ENCODE measurements at places on chromosomes 13 and 19.

DNA sequence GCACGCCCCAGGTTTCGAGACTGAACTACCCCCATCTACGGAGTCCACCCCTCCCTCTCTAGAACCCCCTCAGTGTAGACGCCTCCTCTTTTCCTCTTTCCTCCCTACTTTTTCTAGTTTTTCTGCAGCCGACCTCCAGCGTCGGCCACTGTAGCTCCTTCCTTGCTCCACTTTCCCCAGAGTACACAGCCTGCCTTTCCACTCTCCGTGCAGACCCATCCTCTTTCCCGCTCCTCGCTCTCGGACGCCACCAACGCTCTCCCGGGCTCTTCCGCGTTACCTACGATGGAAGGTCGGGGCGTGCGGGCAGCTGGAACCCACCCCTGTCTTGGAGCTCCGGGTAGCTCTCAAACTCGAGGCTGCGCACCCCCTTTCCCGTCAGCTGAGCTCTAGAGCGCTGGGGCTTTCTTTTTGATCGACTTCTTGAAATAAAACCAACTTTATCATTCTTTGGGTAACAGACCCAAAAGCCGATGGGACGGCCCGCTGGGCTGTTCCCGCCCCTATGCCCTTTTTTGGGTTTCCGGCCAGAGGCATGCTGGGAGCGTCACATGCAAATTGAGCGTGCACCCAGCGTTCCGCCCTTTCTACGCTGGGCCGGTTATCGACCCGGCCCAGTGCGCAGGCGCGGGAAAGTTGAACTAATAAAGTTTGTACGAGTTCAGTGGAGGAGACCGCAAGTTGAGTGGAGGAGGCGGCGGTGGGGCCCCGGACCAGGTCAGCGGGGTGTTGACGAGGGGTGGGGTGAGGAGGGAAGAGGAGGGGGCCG lies at the start of the genes BCL2L12 and IRF3:
Gene BCL2L12 (plus strand): TSS at position 583 of the 769 bp plus-strand sequence. CDS start 760 bp downstream, outside the sequence.
Gene IRF3 (minus strand): TSS at position 507 of the 769 bp plus-strand sequence. CDS start 1,019 bp downstream, outside the sequence.
- peak; percentile 53 for DNase-seq

GRCh38 chr13:41267106-41267505 lies 3.7 kb upstream of the MTRF1 start:
- no peak for DNase-seq

DNA sequence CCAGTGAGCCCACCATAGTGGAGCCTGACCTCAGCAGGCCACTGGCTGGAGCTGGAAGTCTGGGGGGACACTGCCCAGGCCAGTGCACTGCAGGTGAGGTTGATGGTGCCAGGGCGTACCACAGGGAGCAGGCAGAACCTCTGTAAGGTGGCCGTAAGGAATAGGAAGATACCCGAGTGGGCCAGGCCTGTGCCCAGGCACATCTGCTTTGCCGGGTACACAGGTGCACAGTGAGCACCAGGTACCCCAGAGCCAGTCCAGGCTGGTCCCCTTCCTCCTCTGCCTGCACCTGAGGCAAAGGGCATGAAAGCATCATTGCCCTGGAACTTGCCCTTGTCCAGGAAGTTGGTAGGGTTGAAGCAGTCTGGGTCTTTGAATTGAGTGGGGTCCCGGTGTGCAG lies 9.5 kb downstream of the EGLN2 start:
- no peak for DNase-seq

- DNase-seq: no peak
These were observed 8.3 kb downstream of the MAG start for GRCh38 chr19:35300339-35300649.

DNA sequence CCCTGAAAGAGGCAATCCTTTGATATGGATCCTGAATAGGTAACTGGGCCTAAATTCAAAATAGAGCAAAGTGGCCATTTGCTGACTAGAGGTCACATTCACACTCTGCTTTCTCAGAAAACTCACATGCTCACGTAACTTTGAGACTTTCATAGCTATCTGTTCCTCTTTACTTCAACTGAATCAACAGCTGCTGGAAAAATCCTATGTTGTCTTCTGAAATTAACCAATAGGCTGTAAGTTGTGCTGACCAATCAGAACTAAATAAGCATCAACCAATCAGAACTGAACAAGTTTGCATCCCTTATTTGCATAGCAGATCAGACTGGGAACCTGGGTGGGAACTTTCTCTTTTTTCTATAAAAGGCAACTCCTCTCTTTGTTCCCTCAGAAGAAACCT lies 24.0 kb upstream of the TBC1D4 start:
- DNase-seq: no peak

DNA sequence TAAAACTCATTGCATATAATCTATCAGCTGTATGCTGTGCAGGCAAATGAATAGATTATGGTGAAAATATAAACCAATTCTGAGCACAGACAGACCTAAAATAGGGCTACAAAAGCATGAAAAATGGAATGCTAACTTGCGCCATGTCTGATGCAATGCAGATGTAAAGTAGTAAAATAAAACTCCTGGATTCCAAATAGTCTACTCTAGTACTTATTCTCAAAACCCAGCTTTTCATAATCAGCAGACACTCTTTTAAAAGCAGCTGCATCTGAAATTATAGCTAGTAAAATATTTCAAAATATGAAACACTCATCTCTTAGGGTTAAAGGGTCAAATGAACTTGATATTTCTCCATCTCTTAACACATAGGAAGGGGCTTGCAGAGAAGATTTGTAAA lies 4.7 kb upstream of the POMP start:
- no peak for DNase-seq

DNA sequence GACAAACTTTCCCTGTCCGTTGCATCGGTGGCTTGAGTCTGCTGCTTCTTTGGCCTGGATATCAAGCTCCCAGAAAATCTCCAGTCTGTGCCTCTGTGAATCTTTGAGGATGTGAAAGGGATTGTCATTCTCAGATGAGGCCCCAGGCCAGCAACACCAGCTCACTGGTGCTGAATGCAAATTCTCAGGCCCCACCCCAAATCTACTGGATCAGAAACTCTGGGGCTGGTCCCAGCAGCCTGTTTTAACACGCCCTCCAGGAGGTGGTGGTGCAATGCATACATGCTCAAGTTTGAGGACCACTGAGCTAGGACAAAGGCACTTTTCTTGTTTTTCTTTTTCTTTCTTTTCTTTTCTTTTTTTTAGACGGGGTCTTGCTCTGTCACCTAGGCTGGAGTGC lies 23.6 kb downstream of the TNFSF11 start:
- DNase-seq: no peak

DNA sequence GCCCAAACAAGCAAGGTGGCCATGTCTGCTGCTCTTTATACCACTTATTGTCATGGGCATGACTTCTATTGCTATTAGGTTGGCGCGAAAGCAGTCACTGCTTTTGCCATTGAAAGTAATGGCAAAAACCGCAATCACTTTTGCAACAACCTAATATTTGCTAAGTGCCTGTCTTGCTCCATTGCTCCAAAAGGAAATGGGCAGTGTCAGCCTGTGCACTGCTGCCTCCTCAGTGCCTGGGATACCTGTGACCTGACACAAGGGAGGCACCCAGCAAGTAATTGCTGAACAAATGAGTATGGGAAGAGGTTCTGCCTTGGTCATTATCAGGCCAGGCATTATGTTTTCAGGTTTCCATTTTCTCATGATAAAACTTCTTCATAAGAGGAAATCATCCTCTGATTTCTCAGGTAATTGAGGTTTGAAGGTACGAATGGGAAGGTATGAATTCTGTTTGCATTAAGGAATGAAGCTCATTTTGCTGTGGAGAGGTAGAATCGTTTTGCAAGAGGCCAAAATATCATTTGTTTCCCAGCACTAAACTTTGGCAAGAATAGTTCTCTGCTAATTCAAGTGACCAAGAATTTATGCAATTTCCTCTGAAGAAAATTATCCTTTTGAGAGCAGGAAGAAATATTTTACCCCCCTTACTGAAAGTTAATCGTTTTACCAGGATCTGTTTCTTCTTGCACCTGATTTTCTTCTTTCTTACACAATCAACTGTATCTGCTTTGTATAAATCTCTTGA lies 128.4 kb upstream of the SPRY2 start:
- no peak for DNase-seq

- DNase-seq: no peak
These were observed at the start of gene TTC9B for GRCh38 chr19:40217934-40218890. TTC9B (minus strand) TSS chr19:40218384; CDS start chr19:40218381, 3 bp downstream.

DNA sequence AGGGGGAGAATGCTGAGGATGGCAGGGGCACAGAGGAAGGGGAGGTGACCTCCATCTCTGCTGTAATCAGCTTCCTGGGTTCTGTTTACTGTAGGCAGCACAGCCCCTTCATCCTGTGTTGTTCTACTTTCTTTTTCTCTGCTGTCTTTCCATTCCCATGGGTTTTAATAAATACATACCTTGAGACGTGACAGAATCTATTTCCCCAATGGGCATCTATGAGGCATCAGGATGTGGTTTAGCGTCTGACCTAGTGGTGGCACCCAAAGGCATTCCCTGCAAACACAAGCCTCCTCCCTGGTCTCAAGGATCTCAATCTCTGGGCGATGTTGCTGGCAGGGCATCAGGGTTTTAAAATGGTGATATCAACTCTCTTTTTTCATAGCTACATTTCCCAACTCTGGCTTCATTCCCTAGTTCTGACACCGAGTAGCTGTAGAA lies 60.8 kb downstream of the ALOX5AP start:
- DNase-seq: no peak

DNA sequence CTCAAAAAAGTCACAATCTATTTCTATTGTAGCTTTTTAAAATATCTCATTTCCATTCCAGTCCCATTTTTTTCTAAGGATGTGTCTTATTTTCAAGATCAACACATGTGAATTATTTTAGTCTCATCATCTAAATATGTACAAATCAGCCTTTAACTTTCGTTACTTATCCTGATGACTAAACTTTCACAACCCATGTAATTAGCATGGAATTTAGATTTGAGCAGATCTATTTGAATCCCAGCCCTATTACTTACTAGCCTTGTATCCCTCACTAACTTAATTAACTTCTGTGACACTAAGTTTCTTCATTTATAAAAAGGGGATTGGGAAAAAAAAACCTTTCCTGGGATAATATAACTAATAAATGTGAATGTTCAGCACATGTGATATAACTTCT lies 81.1 kb downstream of the UFM1 start:
- no peak for DNase-seq
